DMS 273 treated with DMSO at 0.1 percent for 48 hours (cell line): ENCODE measurements at places on chromosomes 16 and 17.

DNA sequence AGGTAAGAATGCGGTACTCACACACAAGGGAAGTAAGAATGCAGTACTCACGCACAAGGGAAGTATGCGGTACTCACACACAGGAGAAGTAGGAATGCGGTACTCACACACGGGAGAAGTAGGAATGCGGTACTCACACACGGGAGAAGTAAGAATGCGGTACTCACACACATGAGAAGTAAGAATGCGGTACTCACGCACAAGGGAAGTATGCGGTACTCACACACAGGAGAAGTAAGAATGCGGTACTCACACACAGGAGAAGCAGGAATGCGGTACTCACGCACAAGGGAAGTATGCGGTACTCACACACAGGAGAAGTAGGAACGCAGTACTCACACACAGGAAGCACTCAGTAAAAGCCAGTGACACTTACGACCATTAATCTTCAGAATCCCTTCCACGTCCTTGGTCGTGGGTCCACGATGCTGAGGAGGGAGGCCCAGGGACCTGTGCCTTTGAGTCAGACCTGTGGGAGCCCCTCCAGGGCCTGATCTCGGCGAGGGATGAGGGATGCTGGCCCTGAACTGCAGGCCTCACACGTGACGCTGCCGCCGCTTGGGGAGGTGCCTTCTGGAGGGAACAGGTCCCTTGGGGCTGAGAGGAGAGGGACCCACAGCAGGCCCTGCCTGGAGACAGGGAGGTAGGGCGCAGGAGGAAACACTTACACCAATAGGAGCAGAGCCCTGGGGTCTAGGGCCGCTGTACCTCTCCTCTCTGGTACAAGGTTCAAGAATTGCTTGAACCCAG, 20.2 kb downstream of the ABR start:
- no peak for DNase-seq

DNA sequence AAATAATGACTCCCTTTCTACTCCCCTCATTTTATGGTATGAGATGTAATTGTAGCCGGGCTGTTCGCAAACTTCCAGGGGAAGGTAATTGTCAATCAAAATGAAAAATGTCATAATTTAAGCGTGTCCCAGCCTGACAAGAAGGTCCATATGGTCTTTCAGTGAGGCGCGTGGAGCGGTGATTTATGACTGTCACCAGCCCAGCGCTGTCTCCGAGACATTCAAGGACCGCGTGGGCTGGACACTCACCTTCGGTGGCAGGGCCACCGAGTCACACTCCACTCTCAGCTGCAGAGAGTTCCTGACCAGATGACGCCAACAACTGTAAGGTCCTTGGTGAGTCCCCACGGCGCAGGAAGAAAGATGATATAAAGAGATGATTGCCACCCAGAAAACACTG, 157.7 kb upstream of the TNRC6C start:
- DNase-seq, result peak; percentile 31

- DNase-seq, result no peak
Observed at GRCh38 chr17:49916854-49917515, 52.0 kb upstream of the DLX4 start.

DNA sequence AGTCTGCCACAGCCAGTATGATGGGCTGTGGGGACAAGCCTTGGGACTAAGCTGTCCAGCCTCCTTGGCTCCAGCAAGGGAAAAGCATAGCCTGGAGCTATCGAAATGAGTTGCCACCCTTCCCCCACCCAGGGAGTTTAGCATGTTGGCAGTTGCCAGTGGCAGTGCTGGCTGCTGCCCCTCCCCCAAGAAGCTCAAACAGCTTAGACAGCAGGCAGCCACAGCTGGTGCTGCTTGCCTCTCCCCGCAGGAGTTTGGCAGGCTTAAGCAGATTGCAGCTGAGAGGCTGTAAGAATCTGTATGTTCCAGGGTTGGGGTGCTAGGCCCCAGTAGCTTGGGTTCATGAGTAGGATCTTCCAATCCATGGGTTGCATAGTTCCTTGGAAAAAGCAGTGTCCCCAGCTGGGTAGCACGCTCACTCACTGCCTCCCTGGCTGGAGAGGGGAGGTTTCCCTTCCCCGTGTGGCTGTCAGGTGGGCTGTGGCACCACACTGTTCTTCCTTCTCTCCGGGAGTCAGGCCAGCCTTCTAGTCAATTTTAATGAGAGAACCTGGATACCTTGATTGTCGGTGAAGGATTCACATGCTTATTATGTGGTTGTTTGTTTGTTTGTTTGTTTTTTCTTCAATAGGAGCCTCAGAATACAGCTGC, 506.1 kb downstream of the CDH11 start:
- peak; percentile 84 for DNase-seq

DNA sequence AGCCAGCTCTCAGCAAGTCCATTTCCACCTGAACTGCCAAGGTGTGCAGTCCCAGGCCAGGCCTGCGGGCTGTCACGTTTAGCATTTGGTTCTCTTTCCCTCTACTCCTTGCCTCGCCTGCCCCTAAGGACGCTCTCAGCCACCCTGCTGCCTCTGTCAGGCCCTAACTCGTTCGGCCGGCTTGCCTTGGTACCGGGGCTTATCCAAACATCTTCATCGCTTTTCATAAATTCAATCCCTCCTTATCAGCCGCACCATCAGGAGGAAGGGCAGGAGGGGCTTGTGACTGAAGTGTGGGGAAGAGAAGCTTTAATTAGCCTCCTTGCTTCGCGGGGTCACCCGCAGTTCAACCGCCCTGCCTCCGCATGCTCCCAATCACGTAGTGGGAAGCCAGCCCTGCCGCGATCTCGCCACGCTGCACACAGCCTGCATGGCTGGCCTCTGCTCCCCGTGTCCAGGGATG, 231.1 kb downstream of the SOX9 start:
- no peak for DNase-seq

GRCh38 chr17:70414300-70414699, 245.0 kb downstream of the KCNJ2 start:
- DNase-seq, result no peak

DNA sequence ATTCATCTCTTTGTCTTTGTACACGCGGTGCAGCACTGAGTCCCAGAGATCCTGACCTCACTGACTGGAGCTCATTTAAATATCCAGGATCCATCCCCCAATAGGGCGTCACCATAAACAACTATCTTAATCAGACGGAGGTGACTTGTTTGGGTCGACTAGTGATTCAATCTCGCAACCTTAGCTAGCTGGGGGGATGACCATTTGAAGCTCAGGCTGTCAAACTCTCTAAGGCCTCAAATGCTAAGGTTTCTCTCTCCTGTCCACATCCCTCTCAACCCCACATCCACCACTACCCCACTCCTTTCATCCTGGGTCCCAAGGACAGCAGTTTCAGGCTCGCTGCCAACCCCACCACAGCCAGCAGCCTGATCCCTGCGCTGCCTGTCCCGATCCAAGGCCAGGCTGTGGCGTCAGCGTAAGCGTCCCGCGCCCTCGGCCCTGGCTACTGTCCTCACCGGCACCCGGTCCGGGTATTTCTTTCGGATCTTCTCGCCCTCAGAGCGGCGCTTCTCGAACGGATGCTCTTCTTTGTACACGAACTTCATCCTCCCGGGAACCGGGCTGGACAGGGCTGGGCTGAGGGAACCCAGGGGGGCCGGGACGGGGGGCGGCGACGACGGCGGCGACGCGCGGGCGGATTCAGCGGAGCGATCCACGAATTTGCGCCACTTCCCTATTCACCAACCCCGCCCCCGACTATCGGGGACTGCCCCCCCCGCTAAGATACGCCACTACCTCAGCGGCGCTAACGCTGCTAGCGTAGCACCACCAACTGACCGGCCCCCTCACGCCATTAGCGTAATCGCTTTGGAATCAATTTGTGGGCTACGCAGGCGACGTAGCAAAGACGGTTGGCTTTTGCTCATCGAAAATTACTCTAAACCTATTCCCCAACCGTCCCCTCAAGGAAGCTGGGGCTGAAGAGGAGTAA, at the start of gene GABARAP:
Gene GABARAP, minus strand, starts transcription at position 667 of the 934 bp plus-strand sequence. Its CDS starts 119 bp downstream, at position 548.
- peak; percentile 63 for DNase-seq

DNA sequence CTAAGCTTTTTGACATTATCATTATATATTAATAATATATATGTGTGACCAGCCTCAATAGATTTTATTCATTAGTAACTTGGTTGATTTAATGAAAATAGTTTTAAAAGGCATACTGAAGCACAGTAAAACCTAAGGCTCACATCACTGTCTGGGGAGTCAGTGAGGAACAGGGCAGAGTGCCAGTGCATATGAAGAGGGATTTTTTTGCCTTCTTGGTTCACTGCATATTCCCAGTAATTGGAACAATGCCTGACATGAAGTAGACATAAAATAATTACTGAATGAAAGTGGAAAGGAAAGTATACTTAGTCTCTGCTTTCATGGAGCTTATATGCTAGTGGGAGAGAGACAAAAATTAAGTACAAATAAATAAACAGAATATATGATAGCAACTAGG, 81.1 kb downstream of the FTO start:
- DNase-seq, result no peak

DNA sequence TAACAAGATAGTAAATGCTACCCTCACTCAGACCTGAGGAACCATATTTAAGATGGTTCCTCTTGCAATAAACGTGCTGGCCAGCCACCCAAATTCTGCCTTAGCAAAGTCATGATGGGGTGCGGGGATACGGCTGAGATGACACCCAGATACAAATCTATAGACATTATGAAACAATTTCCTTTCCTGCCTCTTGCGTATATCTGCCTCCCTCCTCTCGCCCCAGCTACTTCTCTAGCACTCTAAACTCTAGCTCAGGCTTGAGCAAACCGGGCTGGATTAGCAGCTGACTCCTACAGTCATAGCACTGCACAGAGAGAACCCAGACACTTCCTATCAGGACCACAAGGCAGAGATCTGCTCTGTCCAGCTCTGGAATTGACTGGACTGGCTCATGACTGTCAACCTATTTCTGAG, 22.3 kb downstream of the CD300LF start:
- no peak for DNase-seq

GRCh38 chr17:33073416-33073815, 81.8 kb downstream of the SPACA3 start:
- no peak for DNase-seq

DNA sequence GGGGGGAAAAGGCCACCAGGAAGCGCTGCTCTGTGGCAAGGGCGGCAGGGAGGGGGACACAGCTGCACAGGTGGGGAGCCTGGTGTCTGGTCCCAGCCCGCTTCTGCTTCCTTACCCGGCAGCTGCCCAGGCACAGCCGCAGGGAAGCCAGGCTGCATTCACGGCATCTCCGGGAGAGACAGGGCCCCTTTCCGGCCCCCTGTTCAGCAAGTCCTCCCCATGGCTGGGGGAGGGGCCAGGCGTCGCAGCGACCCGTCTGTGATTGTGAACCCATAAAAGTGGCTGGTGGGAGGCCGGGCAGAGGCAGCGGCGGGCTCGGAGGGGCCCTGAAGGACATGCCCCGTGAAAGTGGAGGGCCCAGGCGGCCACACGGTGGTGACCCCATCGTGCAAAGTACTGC, 28.7 kb downstream of the SOX8 start:
- DNase-seq, result no peak

DNA sequence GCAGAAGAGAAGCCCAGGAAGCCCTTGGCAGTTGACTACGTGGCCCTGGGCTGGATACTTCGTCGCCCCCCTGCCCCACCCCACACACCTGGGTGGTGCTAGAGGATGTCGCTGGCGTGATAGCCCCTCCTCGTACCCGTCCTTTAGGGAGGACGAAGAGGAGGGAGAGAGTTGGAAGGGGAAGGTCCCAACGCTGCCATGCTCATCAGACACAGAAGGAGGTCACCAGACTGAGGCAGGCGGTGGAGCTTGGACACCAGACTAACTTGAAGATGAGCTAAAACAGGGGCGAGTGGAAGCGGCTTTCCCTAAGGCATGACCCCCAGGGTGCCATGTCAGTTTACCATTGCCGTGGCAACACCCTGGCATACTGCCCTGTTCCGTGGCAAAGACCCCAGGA, 11.0 kb downstream of the AIPL1 start:
- no peak for DNase-seq

DNA sequence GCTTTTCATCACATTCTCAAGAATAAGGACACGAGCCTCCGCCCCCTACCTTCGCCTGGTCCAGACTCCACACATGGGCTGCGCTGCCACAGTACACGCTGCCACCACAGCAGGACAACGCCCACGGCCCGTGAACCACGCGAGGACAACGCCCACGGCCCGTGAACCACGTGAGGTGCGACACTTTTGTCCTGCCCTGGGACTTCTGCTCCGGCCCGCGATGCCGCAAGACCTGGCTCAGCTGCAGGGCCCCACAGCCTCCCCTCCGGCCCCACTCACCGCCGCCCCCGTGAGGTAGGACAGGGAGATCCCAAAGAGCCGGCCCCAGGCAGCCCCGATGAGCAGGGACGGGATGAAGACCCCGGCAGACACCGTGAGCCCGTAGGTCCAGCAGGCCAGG, 5.9 kb upstream of the CCDC154 start:
- DNase-seq, result no peak

GRCh38 chr17:46958041-46958591, 20.9 kb downstream of the RPRML start:
- no peak for DNase-seq

DNA sequence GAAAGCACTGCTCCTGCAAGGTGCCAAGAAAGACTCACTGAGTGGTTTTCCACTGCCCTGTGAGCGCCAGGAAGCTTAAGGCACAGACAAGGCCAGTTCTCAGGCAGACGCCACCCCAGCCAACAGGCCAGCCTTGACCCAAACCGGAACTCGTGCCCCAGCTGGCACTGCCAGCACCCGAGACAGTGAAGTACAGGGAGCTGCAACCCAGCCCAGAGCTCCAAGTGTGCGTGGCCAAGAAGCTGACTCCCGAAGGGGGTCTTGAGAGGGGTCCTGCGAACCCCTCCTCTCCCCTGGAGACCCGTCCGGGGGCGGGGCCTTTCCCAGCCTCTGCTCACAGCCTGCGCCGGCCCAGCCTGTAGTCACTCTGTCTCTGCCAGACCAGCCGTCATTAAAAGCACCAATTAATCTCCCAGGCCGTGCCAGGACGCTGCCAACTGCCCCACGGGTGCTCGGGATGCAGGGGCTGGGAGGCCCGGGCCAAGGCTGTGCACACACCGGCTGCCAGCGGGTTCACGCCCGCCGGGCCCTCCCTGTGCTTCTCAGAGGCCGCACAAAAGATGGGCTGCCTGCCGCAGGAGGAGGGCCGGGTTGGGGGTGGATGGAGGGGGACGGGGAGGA, 4.4 kb upstream of the SOX8 start:
- no peak for DNase-seq

- DNase-seq, result no peak
Observed at GRCh38 chr16:69111876-69112230, 6.4 kb downstream of the HAS3 start.

DNA sequence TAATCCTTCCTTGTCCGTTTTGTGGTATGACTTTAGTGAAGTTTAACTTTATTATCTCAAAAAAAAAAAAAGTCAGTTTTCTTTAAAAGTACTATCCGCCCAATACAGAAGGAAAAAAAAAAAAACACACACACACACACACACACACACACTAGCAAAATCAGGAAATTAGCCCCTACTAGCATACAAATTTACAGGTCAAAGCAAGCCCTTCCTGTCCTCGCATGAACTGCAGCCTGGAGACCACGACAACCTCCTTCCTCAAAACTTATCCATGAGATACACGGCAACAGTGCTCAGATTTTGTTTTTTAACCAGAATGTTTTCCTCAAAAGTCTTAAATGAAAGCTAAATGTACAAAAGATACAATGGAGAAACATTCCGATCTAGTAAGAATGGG, 16.2 kb downstream of the NCOR1 start:
- DNase-seq, result no peak
